ENCODE measurements at places on chromosomes 7 and 10. TPM values are rescaled to one million over a fixed set of nuclear protein-coding genes. Genes with fewer than 3 reads are reported as not detected.
A peak's percentile ranks its signal among the peaks of the same experiment; 100 is the strongest.

DNA sequence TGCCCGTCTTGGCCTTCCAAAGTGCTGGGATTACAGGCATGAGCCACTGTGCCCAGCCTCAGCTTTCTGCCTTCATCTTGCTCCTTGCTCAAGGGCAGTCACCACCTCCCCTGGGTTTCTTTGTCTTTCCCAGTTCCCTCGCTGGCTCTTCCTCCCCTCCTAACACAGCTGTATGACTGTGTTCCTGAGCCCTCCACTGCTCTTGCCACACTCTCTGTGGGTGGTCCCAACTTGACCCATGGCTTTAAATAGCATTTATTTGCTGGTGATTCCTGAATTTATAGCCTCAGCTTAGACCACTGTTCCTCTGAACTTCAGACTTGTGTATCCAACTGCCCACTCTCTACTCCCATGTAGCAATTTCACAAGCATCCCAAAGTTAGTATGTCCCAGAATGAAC is 181.3 kb downstream of the BAMBI start:
- DNase-seq: no peak

GRCh38 chr10:97312897-97313296 is 6.2 kb upstream of the FRAT1 start:
- no peak for DNase-seq

DNA sequence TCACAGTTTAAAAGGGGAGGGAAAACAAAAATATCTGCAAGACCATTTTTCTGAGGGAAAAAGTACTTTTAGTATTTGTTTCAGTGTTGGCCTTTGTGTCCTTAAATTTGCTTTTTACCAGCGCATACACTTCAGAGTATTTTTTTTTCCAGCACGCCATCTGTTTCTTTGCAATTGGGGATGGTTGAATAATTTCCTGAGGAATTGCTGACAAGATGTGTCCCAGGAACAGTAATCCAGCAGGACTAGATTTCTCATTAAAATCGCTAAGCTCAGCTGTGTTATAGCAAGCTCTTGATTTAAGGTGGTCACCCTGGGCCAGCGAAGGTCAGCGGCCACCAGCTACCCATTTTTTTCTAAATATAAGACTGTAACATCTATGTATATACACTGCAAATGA is 156.9 kb upstream of the RHOBTB1 start:
- no peak for DNase-seq

DNA sequence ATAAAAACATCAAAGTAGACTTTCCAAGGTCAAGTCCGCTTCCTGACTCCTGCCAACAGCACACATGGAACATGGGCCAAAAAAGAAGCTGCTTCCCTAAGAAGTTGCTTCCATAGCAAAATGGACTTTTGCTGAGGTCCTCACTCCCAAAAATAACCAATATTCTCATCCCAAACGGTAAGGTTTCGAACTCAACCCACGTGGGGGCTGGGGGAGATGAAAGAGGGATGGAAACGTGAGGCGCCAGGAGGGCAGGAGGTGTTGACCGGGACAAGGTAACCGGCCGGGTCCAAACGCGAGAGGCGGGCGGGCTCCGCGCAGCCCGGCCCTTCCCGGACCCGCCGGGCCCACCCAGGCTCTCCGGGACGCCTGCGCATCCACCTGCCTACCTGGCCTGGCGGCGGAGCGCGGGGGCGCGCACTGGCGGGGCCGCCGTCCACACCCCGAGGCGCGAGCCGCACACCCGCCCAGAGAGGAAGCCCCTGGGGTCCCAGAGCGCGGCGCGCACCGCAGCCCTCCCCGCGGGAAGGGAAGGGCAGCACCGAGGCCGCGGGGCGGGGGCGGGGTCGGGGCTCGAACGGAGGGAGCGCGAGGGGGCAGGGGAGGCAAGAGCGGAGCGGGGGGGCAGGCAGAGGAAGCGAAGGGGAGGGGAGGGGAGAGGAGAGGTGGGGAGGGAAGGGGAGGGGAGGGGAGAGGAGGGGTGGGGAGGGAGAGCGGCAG is 742 bp downstream of the LMBR1 start:
- DNase-seq: peak; percentile 83

DNA sequence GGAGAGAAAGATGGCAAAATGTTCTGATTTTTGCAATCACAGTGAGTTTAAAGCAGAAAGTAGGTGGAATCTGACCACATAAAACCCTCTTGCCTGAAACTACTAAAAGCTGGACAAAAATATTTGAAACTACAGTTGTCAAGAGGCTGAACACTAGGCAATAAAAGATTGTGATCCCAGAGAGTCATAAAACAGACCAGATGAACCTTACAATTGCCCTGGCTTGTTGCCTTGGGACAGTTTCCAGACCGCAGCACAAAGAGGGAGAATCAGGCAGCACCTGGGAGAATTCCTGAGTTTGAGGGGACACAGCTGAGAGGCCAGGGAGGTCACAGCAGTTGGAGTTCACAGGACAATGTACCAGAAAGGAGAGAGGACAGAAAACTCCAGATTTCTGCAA is 107.3 kb upstream of the NANOS1 start:
- no peak for DNase-seq

- no peak for DNase-seq
These were observed 243.1 kb downstream of the ARL4A start for GRCh38 chr7:12930534-12930933.

DNA sequence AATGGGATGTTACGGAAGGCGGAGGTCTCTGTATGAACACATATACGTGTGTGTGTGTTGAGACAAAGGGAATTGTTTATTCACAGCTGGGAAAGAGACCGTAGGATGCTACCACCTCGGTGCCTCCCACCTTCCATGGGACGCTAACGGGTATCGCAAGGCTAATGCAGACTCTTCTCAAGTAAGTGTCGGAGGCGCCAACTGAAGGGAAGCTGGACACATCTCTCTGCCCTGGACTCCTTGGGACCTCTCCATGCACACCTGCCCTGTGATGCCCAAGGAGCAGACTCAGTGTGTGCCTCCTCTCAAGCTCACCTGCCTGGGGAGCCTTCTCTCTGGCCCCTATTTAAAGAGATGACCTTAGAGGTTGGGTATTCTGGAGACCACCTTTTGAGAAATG is 230.9 kb downstream of the DNAJB6 start:
- DNase-seq: no peak

GRCh38 chr7:94471604-94472003 is 38.0 kb upstream of the CASD1 start:
- no peak for DNase-seq

- no peak for DNase-seq
These were observed 192.5 kb upstream of the SEMA3C start for GRCh38 chr7:81111358-81111757.

DNA sequence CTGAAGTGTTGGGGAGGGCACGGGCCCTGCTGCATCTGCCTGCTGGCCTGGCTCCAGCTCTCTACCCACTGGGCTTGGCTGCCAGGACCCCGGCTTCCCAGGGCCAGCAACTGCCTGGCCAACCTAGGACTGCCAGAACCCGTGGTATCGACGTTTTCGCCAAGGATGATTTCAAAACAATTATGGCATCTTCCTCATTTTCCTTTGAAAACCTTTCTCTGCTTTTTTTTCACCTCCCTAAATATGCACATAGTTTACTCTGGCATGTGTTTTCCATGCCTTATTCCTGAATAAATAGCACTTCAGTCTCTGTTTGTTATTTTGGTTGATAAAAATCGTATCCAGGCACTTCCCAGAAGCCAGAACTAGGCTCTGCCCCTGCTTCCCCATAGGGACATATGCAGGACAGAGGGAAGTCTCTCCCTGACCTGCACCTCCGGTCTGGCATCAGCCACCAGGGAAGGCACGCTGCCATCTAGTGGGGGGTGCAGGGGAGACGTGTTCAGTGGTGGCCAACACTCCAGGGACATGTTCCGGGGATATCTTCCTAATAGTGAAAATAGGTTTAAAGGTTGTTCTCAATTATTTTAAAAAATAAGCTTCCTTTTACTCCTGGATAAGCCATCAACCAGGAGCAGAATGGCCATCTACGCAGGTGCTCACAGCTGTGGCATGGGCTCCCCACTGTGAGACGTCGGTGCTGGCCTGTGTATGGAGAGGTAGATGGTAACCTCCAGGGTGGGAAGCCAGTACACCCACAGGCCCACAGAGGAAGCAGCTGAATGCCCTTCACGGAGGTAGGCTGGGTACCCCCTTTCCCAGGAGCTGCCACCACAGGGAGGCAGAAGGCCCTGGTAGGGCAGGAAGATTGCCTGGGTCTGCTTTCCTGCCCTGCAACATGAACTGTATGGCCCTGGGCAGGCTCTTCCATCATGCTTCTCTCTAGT is 30.7 kb upstream of the ANTXRL start:
- peak; percentile 82 for DNase-seq

GRCh38 chr7:87599336-87599735 is 1.3 kb downstream of the ABCB1 start:
- DNase-seq: no peak

DNA sequence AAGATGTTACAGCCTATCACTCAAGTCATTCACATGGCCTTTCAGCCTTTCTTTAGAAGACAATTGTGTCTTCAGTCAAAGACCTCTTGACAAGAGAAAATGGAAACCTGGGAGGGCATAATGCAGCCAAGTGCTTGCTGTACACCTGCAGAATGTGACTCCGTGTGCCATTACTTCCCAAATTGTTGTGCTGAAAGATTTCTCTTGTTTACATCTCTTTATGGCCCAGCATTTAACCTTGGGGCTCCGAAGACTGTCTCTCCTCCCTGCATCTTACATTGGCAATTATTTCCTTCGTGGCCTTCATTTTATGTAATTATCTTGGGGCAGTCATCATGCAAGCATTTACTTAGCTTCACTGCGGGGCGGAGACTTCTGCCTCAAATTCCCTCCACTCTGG is 287.0 kb downstream of the TCF7L2 start:
- DNase-seq: no peak

GDF2 gene
- total RNA-seq: not detected

BNIP3 gene
- 48.8 TPM for total RNA-seq

FZD1 gene
- total RNA-seq: 1.4 TPM

MRC1 gene
- not detected for total RNA-seq

MSMB gene
- total RNA-seq: not detected

GIMAP2 gene
- total RNA-seq: not detected

TDRD1 gene
- 1.7 TPM for total RNA-seq

SFTPD gene
- total RNA-seq: 0.70 TPM

ENKUR gene
- not detected for total RNA-seq
